Glomerular endothelial cell (primary cell): ENCODE measurements at places on chromosomes 7 and 10. TPM values are rescaled to one million over a fixed set of nuclear protein-coding genes. Genes with fewer than 3 reads are reported as not detected.

Gene VSTM4
- total RNA-seq: 0.15 and 0.35 TPM in 2 replicates

Gene RBP4
- not detected in 2 replicates for total RNA-seq

Gene ASAH2B
- total RNA-seq: 2.3 TPM in 2 replicates

Gene HTR7
- total RNA-seq: 0.29 and 0.58 TPM in 2 replicates

Gene SYT15B
- 1.1 TPM in 1 of 2 replicates, not detected in the other for total RNA-seq

Gene NPVF
- not detected in 2 replicates for total RNA-seq

Gene FRAT1
- 3.3 and 5.7 TPM in 2 replicates for total RNA-seq

Gene CCL24
- total RNA-seq: not detected in 2 replicates

Gene SLC26A4
- total RNA-seq: 0.47 and 0.73 TPM in 2 replicates

Gene CYP3A4
- total RNA-seq: not detected in 2 replicates

Gene AZGP1
- not detected in 2 replicates for total RNA-seq

Gene ATRNL1
- 5.3 and 8.0 TPM in 2 replicates for total RNA-seq

Gene CYP26C1
- total RNA-seq: 0.05 and 1.1 TPM in 2 replicates

Gene RARRES2
- not detected in 2 replicates for total RNA-seq

Gene PRKG1
- total RNA-seq: 1.6 and 4.9 TPM in 2 replicates

Gene LRIT1
- total RNA-seq: not detected in 2 replicates

Gene MET
- total RNA-seq: 24.2 and 24.4 TPM in 2 replicates

Gene ASB10
- total RNA-seq: not detected in 2 replicates

Gene GLI3
- 7.0 and 10.9 TPM in 2 replicates for total RNA-seq

Gene TNS3
- total RNA-seq: 61.7 and 62.3 TPM in 2 replicates

Gene PNLIPRP3
- not detected in 2 replicates for total RNA-seq

Gene BICC1
- total RNA-seq: 8.8 and 22.9 TPM in 2 replicates

Gene FAM180A
- not detected in 2 replicates for total RNA-seq

Gene ETV1
- total RNA-seq: 6.5 and 15.2 TPM in 2 replicates

Gene STEAP2
- 0.05 and 0.70 TPM in 2 replicates for total RNA-seq

Gene MYL10
- total RNA-seq: not detected in 2 replicates

Gene HOXA7
- total RNA-seq: 12.5 and 17.7 TPM in 2 replicates

Gene MSMB
- not detected in 2 replicates for total RNA-seq

Gene OR9A2
- 0.18 TPM in 1 of 2 replicates, not detected in the other for total RNA-seq

Gene CPVL
- 2.1 and 6.3 TPM in 2 replicates for total RNA-seq
